ENCODE measurements at places on chromosomes 2 and 18. TPM values are rescaled to one million over a fixed set of nuclear protein-coding genes. Genes with fewer than 3 reads are reported as not detected.

Gene GALNT5
- total RNA-seq = not detected

GRCh38 chr2:166593403-166593802 lies 99.4 kb upstream of the SCN7A start:
- H3K4me3 ChIP-seq = no peak overlapping the region
- no peaks in the 10 kb centered on the region for H3K4me1 ChIP-seq
- H3K27ac ChIP-seq = no peak overlapping the region
- H3K36me3 ChIP-seq = no peaks in the 10 kb centered on the region
- no peaks in the 10 kb centered on the region for H3K27me3 ChIP-seq
- no peak for DNase-seq

Gene GKN1
- not detected for total RNA-seq

- no peak overlapping the region for H3K4me3 ChIP-seq
- H3K27me3 ChIP-seq = no peaks in the 10 kb centered on the region
- H3K27ac ChIP-seq = no peak overlapping the region
- H3K4me1 ChIP-seq = no peaks in the 10 kb centered on the region
- DNase-seq = no peak
- no peaks in the 10 kb centered on the region for H3K36me3 ChIP-seq
Observed at GRCh38 chr2:166234112-166234846, 106.5 kb upstream of the SCN1A start.

DNA sequence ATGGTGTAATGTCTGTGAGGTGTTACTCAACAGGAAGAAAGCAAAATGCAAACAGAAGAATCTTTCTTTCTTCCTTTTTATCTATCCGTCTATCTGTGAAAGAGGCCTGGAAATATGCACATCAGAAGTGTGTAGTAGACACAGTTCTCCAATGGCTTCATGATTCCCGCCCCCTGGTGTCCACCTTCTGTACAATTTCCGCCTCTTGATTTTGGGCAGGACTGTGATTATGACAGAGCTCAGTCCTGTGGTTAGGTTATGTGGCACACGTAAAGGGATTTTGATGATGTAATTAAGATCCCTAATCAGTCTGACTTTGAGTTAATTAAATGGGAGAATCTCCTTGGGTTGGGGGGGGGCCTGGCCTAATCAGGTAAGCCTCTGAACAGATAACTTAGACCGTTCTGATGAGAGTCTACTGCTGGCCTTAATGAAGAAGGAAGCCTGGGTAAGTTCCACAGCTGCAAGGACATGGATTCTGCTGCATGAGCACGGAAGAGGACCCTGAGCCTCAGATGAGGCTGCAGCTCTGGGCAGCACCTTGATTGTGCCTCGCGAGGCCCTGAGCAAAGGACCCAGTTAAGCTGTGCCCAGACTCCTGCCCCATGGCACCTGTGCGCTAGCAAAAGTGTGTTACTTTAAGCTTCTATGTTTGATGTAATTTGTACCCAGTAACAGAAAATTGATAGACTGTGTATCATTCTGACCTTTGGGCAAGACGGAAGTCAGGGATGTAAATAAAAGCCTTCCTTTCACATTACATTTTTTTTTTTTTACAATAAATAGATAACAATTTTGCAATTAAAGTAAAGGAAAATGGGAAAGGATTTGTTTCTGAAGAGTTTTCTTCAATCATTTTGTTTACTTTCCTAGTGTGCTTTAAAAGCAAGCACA lies 11.3 kb upstream of the KCNF1 start:
- no peak overlapping the region for H3K27ac ChIP-seq
- no peak overlapping the region for H3K4me3 ChIP-seq
- peak; percentile 74 for DNase-seq
- no peaks in the 10 kb centered on the region for H3K27me3 ChIP-seq

DNA sequence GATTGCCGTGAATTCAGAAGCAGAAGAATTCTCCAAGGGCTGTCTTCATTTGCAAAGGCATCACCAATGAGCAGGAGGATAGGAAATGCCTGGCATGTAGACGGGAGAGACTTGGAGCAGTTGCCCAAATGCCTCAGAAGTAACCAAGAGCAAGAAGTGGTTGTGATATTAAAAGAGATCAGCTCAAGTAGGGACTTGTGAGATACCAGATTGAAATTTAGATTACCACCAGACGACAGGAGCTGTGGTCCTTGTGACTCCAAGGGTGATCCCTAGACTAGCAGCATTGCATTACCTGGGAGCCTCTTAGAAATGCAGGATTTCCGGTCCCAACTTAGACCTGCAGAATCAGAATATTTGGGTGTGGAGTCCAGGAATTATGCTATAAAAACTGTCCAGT lies 228.6 kb upstream of the EPAS1 start:
- H3K4me3 ChIP-seq = no peak overlapping the region
- H3K27ac ChIP-seq = no peak overlapping the region
- no peaks in the 10 kb centered on the region for H3K4me1 ChIP-seq
- no peak for DNase-seq

Gene GPR155
- total RNA-seq = 0.69 TPM

Gene EGR4
- 0.14 TPM for total RNA-seq

Gene MERTK
- not detected for total RNA-seq

GRCh38 chr2:219369447-219369861 lies 18.3 kb downstream of the DNPEP start:
- 0 out of 2 replicates have a peak, but pooled peaks cover under 1% of the 10 kb centered on the region for H3K36me3 ChIP-seq
- H3K4me1 ChIP-seq = no peaks in the 10 kb centered on the region
- H3K27me3 ChIP-seq = no peaks in the 10 kb centered on the region
- no peak overlapping the region for H3K4me3 ChIP-seq
- no peak overlapping the region for H3K27ac ChIP-seq
- DNase-seq = no peak

DNA sequence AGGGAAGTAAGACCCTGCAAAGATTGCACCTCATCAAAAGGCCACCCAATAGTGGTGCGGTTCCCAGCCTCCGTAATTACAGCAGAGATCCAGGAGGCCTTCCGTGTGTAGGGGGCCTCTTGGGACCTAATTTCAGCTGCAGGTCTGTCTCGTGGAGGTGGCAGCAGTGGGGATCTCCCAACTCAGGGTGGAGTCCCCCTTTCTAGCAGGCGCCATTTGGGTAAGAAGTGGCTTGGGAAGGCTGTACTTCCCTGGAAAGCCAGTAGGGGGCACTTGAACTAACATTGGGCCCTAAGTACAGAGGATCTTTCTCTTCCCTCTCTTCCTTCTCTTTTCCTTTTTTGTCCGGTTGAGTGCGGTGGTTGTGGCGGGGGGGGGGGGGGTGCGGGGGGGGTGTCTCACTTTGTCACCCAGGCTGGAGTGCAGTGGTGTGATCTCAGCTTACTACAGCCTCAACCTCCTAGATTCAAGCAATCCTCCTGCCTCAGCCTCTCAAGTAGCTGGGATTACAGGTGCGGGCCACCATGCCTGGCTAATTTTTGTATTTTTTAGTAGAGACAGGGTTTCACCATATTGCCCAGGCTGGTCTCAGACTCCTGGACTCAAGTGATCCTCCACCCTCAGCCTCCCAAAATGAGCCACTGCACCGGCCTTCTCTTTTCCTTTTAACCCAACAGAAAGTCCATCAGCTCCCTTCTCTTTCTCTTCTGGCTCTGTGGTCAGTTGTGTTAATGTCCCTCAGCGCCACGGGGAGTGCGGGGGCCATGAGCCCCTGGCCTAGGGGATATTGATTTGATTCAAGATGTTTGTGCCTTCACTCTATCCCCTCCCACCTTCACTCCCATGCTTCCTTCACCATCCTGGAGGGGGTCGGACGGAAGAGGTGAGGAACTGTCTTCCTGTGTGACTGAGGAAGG lies 32.0 kb downstream of the CENPO start:
- peaks cover 9% of the 10 kb centered on the region for H3K4me1 ChIP-seq
- no peaks in the 10 kb centered on the region for H3K27me3 ChIP-seq
- H3K4me3 ChIP-seq = no peak overlapping the region
- no peak overlapping the region for H3K27ac ChIP-seq
- peak; percentile 69 for DNase-seq

All from Karpas-422 (cell line).